ENCODE measurements at places on chromosomes 1 and 21.

DNA sequence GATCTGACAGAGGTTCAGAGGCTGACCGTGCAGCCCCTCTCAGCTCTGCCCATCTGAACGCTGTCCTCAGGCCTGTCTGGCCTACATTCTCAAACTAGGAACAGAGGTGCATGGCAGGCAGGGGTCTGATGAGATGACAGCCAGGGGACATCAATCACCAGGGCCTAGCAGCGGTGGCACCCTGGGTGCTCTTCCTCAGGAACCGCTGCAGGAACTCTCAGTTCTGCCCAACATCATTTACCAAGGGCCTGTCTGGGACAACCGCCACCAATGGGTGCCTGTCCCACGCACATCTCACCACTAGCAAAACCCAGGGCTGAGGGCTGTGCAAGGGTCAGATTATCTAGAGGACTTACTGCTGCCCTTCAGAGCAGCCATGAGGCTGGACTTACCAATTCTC, 245.7 kb downstream of the TOMM20 start:
- no peak for DNase-seq

DNA sequence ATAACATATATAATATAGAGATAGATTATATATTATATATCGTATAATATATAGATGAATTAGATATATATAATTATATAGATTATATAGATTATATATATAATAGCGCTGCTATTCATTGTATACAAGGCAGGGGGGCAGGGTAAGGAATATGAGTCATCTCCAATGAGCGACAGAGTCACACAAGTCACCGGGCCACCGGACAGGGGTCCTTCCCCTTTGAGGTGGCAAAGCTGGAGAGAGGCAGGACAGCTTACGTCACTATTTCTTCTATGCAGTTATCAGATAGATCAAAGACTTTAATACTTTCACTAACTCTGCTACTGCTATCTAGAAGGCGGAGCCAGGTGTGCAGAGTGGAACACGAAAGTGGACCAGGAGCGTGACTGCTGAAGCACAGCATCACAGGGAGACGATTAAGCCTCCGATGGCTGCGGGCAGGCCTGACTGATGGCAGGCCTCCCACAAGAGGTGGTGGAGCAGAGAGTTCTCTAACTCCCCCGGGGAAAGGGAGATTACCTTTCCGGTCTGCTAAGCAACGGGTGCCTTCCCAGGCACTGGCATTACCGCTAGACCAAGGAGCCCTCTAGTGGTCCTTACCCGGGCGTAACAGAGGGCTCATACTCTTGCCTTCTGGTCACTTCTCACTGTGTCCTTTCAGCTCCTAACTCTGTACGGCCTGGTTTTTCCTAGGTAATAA, 2154.7 kb downstream of the MRPL39 start:
- no peak for DNase-seq

- DNase-seq = no peak
Observed at GRCh38 chr21:45356251-45356650, 48.7 kb upstream of the COL18A1 start.

GRCh38 chr1:211329764-211330201, 3.1 kb downstream of the TRAF5 start:
- no peak for DNase-seq

DNA sequence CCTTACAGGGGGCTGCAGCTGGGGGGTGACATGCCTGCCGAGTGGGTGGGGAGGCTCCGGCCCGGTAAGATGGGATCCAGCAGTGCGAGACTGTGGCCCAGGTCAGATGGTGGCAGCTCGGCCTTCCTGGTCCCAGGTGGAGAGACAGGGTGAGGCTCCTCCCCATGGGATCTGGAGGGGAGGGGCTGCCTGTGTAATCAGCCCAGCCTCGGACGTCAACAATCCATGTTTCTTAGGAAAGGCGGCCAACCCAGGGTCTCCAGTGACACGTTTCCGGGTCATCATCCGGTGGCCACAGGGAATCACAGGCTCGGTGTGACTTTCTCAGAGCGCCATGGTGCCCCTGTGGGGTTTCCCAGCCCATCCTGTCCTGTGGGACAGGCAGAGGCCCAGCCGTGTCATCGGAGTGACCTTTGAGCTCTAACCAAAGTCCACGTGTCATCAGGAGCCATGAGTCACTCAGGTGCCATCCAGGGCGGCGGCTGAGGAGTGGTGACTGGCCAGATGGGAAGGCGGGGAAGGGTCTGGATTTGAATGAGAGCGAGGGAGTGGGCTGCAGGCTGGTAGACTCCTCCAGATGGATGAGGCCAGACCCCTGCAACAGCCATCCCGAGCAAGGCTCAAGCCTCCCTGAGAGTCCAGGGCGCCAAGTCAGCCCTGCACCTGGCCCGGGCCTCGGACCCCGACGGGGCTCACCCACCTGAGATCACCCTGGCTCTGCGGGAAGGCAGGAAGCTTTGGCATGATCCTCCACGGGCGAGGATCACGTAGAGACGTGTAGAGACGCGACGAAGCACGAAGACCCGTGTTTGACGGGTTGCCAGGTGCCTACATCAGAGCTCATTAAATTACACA, 6.6 kb upstream of the HES4 start:
- no peak for DNase-seq

GRCh38 chr1:162373541-162374260, 3.0 kb downstream of the SPATA46 start:
- no peak for DNase-seq

GRCh38 chr1:15975805-15976680, at the start of gene ZBTB17:
Gene ZBTB17, minus strand, starts transcription at chr1:15976101. Its CDS starts 27,606 bp downstream, at chr1:15948495.
- peak; percentile 82 for DNase-seq

- DNase-seq = no peak
Observed at GRCh38 chr1:91515994-91516393, 15.3 kb downstream of the CDC7 start.

- no peak for DNase-seq
Observed at GRCh38 chr1:15941899-15942660, 33.8 kb downstream of the ZBTB17 start.

GRCh38 chr1:158686111-158687009, at the start of gene SPTA1:
Gene SPTA1, minus strand, starts transcription at chr1:158686715. Its CDS starts 198 bp downstream, at chr1:158686517.
- DNase-seq = no peak

GRCh38 chr1:219676012-219676765, 63.3 kb upstream of the ZC3H11B start:
- DNase-seq = no peak

- no peak for DNase-seq
Observed at GRCh38 chr1:214989341-214989740, 93.2 kb upstream of the KCNK2 start.

- DNase-seq = no peak
Observed at GRCh38 chr1:30466026-30466425, 257.4 kb downstream of the MATN1 start.

DNA sequence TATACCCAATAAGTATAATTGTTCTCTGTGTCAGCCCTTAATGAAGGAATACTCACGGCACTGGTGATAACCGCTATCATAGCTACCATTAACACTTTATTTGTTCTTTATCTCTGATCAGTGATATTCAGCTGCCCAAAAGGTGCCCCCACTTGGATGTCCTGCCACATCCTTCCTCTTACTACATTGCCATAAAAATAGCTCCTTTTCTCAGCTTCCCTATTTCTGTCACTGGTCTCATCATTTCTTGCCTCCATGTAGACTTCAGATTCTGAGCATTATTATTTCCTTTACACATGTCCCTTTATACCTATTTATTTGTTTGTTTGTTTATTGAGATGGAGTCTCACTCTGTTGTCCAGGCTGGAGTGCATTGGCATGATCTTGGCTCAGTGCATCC, 2.7 kb upstream of the RAB29 start:
- no peak for DNase-seq

GRCh38 chr1:20727746-20728316, 4.7 kb downstream of the SH2D5 start:
- DNase-seq = no peak

- DNase-seq = no peak
Observed at GRCh38 chr1:206797534-206798383, 25.5 kb upstream of the IL10 start.

DNA sequence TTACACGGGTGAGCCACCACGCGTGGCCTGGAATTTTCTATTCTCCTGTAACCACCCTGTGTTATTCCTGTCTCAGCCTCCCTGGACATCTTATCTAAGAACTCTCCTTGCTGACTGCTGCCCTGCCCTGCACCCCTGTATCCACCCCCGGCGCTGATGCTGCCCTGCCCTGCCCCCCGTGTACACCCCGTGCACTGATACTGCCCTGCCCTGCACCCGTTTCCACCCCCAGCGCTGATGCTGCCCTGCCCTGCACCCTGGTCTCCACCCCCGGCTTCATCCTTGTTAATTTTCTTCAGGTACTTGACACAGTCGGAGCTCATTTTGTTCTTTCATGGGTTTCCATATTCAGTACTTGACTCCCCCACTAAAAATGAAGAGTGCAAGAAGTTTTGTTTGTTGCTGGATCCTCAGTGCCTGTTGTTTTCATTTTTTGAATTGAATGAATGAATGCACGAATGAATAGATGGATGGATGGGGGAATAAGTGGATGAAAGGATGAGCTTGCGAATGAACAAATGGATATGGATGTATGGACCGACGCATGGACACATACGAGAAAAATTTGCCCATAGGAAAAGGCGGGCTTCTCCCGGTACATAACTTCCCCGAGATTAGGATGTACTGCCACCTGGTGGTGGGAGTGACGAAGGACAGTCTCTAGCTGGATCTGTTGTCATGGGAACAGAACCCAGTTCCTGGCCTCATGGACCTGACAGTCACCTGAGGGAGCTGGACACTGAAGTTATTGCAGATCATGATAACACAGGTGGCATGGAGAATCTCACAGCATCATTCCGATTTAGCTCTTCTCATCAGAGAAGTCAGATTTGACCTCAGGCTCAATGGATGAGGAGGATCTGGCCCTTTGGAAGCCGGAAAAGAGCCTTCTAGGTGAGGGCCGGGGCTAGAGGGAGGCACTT, 14.9 kb downstream of the AADACL4 start:
- DNase-seq = no peak

- DNase-seq = no peak
Observed at GRCh38 chr1:210815641-210816550, 318.1 kb downstream of the KCNH1 start.

GRCh38 chr1:188137221-188137620, 1308.5 kb downstream of the PLA2G4A start:
- no peak for DNase-seq

DNA sequence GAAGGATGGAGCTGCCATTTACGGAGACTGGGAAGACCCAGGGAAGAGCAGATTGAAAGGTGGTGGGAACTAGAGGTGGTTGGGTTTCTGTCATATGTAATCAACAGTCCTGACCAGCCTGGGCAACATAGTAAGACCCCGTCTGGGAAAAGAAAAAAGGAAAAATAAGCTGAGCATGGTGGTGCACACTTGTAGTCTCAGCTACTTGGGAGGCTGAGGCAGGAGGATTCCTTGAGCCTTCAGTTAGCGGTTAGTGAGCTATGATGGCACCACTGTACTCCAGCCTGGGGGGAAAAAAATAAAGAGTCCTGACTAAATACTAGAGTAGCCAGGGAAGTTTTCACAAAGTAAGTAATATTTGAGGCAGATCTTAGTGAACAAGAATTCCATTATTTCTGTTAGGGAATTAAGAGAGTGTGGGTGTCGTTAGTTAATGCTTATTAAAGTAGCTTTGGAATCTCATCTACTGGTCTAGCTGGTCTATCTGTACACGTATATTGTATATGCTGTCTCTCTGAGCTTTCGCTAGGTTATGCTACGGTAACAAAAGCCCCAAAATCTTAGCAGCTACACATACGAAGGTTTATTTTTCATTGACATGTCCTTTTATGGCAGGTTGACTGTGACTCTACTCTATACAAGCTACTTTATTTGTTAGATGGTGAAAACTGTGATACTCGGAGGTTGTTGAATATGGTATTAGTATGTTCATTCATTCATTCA, 4.4 kb downstream of the NBPF1 start:
- DNase-seq = no peak

GRCh38 chr1:48414264-48414663, 57.7 kb downstream of the SPATA6 start:
- DNase-seq = no peak

DNA sequence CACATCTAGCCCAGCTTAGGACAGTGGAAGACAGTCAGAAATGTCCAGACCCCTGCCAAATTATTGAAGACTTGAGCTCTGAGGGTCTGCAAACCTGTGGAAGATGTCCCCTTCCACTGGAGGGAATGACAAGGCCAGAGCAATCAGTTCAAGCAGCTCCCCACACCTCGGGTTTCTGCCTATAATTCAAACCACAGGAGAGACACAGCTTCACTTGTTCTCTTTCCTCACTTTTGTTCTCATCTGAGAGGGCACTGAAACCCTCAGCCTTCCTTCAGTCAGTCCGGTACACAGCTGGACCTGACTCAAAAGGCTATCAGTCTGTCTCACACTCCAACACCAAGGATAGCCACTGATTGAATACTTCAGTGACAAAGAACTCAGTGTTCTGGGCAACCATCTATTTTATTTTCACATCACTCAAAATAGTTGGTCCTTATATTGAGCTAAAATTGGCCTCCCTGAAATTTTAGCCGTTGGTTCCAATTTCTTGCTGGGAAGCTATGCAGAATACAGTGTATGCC, 70.1 kb downstream of the TENT5C start:
- DNase-seq = no peak

GRCh38 chr1:4599951-4600481, 54.4 kb upstream of the AJAP1 start:
- DNase-seq = no peak

GRCh38 chr1:121546830-121547591, 362.2 kb downstream of the SRGAP2C start:
- no peak for DNase-seq

DNA sequence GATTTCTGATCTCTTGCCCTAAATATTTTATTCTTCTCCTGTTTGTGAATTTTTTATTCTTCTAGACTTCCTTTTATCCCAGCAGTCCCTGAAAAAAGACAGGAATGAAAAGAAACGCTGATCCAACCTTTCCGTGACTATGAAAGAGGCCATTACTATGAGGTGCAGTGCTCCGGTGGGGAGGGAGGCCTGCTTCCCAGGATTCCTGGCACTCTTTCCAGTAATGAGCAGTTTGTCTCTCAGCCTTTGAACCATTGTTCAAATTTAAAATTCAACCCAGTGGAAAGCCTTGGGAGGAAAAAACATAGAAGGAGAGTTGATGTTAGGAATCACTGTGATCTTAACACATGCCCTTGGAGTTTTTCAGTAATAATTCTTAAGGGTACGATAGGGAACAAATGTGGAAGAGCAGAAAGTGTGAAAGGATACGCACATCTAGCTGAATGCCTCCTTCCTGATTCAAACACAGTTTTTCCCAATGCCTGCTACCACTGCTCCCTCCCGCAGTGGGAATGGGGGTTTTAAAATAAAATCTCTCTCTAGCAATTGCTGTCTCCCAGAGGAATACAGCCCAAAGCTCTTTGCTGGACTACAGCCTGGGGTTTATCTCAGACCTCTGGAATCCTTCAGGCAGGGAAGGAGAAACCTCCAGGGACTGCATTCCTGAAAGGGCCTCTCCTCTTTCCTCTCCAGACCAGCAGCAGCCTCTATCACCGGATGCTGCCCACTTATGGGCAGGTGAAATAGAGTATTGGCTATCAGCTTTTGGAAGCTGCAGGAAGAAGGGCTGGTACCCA, 6.1 kb downstream of the IER5 start:
- DNase-seq = no peak

GRCh38 chr1:231550448-231550781, 21.9 kb downstream of the TSNAX start:
- no peak for DNase-seq

- DNase-seq = peak; percentile 4
Observed at GRCh38 chr1:239655023-239655422, 268.7 kb downstream of the CHRM3 start.
